Esophagus squamous epithelium (tissue), 5 donors: ENCODE measurements at places on chromosomes 7 and 10.

DNA sequence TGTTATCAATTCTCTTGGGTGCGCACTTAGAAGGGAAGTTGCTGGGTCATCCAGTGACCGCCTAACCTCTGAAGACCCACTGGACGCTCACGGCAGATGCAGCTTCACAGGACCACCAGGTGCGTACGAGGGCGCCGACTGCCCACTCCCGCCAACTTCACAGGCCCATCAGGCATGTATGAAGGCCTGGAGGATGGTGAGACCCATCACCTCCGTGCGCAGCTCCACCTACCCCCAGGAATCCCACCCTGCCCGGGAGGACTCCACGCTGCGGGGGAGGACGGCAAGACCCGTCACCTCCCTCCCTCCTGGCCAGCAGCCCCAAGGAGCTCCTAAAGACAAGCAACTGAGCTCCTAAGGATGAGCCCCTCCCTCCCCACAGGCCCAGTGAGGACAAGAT lies 146.9 kb downstream of the MAD1L1 start:
- DNase-seq = no peak

- DNase-seq = no peak
These were observed 200.4 kb upstream of the NFE2L3 start for GRCh38 chr7:25951414-25952260.

- no peak for DNase-seq
These were observed 239.6 kb downstream of the SKAP2 start for GRCh38 chr7:26624839-26625238.

DNA sequence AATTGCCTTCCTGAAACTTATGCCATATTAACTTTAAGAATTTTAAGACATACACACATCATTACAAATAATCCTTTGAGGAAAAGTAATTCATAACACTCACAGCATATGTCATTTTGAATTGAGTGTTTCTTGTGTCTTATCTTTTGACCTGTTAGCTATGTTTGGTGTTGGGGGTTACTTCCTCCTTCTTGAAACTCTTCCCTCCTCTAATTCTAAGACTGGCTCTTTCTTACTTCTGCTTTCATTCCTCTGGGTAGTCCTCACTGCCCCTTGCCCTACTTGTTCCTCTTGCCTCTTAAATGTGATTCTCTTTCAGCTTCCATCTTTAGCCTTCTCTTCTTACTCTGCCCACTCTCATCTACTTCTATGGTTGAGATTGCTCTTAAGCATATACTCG lies 28.3 kb upstream of the PIP4K2A start:
- DNase-seq = no peak

GRCh38 chr7:41445432-41445831 lies 257.5 kb downstream of the INHBA start:
- DNase-seq = no peak

DNA sequence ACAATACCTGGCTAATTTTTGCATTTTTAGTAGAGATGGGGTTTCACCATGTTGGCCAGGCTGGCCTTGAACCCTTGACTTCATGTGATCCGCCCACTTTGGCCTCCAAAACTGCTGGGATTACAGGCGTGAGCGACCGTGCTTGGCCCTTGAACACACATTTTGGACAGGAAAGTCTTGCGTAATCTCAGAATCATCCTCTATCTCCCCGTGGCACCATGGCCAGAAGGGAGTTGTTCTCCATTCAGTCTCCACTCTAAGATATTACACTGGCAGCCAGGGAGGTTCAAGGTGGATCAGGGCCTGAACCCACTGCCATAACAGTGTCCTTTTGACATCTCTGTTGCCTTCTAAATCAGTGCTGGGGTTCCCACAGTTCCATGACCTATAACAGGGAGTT lies 29.2 kb upstream of the GALNTL5 start:
- DNase-seq = no peak

DNA sequence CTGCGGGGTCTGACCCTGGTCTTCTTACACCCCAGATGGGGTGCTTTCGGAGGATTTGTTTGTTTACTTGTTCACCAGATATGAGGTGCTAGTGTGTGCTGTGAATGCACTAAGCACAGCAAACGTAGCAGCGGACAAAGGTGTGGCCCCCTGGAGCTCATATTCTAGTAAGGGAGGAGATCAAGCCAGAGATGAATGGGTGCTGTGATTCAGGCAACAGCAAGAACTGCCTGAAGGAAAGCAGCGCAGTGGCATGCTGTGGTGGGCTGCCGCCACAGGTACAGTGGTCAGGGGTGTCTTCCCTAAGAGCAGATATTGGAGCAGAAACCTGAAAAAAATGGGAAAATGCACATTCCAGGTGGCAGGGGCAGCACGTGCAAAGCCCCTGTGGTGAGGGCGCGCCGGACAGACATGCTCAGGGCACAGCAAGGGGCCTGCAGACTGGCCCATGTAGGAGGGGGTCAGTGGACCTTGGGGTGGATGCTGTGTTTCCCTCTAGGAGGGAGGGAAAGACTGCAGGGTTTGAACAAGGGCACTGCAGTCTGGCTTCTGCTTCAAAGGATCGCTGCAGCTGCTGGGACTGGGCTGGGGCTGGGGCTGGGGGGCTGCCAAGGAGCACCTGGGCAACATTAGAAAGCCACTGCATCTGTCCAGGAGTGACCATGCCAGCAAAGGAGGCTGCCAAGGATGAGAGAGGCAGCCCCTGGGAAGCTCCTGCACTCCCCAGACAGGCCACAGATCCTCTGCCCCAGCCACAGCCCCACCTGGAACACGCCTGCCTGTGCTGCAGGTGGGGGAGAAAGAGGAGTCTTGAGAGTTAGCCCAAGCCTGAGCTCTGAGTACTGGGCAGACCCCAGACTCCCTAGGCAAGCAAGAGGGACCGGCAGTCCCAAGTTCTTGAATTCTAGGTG lies 927 bp upstream of the DEPP1 start:
- DNase-seq = no peak

- DNase-seq = no peak
These were observed 194.9 kb upstream of the CDCA7L start for GRCh38 chr7:22140578-22140977.

DNA sequence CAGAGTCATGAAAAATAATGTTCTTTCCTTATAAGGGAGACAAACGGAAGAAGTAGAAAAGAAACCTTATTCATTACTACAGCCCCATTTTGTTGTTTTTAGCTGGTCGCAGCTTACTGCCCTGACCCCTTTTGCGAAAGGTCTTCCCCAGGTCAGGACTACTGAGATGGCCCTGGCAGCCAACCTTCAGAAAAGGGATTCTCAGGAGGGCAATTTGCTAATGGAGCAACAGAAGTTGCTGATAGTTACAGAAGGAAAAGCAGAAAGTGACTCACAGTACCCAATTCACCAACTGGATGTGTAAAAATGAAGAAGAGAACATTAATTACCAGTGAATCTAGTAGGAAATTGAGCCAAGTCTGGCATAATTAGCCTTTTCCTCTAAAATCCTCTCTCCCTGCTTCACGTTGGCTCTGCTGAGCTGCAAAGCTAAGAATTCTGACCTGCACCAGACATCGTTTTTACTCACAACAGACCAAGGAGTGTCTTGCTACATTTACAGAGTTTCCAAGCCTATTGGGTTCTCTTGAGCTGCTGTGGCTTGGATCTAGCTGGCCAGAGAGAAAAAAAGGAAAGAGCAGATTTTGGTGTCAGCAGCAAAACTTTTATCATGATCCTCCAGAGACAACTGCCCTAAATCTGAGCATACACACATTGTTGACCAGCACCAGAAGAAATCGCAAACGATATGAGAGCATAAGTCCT lies 499.9 kb upstream of the FZD8 start:
- DNase-seq = no peak

GRCh38 chr10:91210014-91210413 lies 10.4 kb upstream of the PCGF5 start:
- no peak for DNase-seq

GRCh38 chr10:31875608-31876007 lies 53.0 kb downstream of the ARHGAP12 start:
- no peak for DNase-seq

DNA sequence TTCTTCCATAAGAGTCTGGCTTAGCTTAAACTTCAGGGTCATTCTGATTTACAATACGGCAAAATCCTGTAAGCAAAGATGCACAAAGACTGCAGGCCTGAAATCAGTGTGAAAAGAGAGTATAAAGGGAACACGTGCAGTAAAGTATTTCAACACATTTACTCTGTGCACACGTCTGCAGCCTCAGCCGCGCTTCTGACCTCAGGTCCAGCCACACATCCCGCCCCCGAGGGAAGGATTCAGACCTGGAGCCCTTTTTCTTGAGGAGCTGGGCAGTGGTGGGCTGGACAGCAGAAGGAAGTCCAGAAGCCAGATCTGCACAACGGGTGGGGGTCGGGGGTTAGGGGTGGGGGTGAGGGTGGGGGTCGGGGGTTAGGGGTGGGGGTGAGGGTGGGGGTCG lies 58.9 kb upstream of the FAM20C start:
- no peak for DNase-seq

DNA sequence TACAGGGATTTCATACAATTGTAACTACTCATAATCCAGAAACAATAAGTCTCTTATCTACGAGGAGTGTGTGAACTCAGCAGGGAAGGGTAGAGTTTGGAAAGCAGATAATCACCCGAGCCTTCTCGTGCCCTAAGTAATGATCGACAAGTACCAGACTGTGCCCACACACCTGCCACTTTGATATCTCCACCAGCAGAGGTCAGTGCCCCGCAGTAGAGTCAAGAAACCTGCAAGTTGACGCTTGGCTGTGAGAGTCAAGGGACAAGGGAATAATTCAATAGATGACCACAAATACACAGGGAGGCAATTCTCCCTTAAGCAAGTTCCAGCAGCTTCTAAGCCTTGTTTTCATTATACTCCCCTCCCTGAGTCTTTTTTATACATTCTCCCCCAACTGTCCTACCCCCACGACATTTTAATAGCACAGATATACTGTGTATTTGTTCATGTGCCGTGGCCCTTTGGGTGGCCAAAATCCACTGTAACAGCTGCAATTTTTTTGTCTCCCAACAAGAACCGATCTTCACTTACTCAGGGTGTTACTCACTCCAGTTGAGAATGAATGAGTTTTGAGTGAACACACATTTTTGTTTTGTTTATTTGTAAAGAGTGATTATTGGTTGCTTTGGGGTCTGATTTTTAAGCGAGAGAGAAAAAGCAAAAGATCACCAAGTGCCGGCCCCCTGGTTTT lies 106.9 kb upstream of the RHEB start:
- DNase-seq = no peak

GRCh38 chr10:74901301-74901700 lies 74.9 kb downstream of the KAT6B start:
- DNase-seq = no peak

GRCh38 chr10:88507404-88507803 lies 75.7 kb downstream of the RNLS start:
- DNase-seq = no peak

DNA sequence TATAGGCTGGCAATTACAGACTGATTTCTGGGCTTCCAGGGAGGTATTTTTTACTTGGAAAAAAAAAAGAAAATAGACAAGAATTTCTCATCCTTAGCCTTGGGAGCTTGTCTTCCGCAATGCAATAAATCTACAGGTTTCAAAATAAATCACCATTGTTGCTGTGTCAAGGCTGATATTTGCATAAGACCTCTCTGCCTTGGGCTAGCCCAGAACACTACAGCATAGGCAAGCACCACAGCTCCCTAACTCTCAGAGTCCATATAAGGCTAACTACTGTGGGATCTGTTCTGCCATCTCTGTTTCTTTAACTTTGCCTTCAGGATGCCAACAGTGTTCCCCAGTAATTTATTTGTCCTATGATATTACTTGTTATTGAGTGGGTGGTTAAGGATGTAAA lies 64.4 kb downstream of the ZWINT start:
- DNase-seq = no peak

DNA sequence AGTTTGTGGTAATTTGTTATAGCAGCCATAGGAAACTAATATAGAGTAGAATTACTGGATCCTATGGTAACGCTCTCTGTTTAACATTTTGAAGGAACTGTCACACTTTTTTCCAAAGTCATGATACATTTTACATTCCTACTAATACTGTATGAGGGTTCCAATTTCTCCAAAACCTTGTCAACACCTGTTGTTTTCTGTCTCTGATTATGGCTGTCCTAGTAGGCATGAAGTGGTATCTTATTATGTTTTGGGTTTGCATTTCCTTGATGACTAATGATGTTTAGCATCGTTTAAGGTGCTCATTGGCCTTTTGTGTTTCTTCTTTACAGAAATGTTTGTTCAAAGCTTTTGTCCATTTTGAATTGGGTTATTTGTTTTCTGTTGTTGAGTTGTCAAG lies 69.6 kb downstream of the VPS50 start:
- no peak for DNase-seq

GRCh38 chr7:155278921-155279320 lies 18.8 kb upstream of the INSIG1 start:
- no peak for DNase-seq
